ENCODE measurements at places on chromosomes 4 and X. TPM values are rescaled to one million over a fixed set of nuclear protein-coding genes. Genes with fewer than 3 reads are reported as not detected.

DNA sequence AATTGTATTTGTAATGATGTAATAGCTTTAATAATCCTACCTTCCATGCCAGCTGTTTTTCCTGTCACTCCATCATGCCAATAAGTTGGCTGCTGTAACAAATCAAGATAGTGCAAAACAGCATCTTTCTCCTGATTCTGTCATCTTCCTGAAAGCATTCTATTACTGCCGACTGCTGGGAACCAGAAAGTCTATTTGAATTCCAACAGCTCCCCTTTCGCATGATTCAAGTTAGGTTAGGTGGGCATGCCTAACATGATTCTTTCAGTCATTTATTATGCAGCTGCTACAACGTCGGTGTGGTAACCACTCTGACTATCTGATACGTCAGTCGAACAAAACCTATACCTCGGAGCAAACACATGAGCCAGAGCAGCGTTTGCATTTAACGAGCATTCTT is 127.9 kb upstream of the DMD start:
- no peaks in the 10 kb centered on the region for H3K27me3 ChIP-seq
- H3K4me1 ChIP-seq, result no peaks in the 10 kb centered on the region
- no peaks in the 10 kb centered on the region for H3K36me3 ChIP-seq
- no peak for DNase-seq

DNA sequence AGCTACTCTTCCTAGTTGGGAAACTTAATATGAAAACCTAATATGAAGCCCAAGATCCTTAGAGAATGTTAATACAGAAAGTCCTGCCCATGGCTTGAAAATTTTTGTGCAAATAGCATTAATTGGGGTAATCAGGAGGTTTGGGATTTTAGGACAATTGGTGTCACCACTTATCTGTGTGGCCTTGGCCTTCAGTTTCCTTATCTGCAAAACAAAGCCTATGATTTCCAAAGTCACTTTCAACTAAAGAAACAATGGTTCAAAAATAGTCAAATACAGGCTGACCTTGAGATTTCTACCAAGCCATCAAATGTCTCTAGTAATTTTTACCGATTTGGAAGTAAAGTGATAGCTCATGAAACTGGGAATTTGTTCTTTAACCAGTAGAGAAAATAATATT is 40.2 kb upstream of the FAM9C start:
- no peak overlapping the region for H3K27ac ChIP-seq
- H3K4me3 ChIP-seq, result no peak overlapping the region
- DNase-seq, result no peak

- H3K27ac ChIP-seq, result no peak overlapping the region
- H3K27me3 ChIP-seq, result no peaks in the 10 kb centered on the region
- H3K4me3 ChIP-seq, result no peak overlapping the region
- no peaks in the 10 kb centered on the region for H3K36me3 ChIP-seq
Measured at GRCh38 chr4:107006218-107006617, 29.9 kb downstream of the DKK2 start.

DNA sequence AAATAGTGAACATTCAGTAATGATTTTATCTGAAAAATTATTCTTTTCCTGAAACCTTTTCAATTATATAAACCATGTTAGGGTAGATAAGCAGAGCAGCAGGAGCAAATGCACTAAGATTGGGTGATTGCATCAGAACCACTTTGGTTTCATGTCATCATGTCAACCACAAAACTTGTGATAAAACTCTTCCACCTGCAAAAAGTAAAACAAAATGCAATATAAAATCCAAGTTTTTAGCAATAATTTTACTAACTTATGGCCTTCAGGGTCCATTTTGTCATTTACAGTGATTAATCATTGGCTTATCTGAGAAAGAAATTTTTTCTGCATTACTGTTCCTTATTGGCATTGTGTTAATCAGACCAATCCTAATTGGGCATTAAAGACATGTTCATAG is 42.4 kb downstream of the NHS start:
- DNase-seq, result no peak
- no peak overlapping the region for H3K27ac ChIP-seq
- H3K4me3 ChIP-seq, result no peak overlapping the region
- H3K4me1 ChIP-seq, result no peaks in the 10 kb centered on the region
- no peaks in the 10 kb centered on the region for H3K27me3 ChIP-seq

GRCh38 chr4:82957045-82957444 is 53.6 kb downstream of the LIN54 start:
- H3K4me1 ChIP-seq, result no peaks in the 10 kb centered on the region
- H3K4me3 ChIP-seq, result no peak overlapping the region
- H3K27ac ChIP-seq, result no peak overlapping the region
- no peaks in the 10 kb centered on the region for H3K36me3 ChIP-seq

- no peaks in the 10 kb centered on the region for H3K4me1 ChIP-seq
- no peak overlapping the region for H3K27ac ChIP-seq
- H3K27me3 ChIP-seq, result no peaks in the 10 kb centered on the region
- H3K4me3 ChIP-seq, result no peak overlapping the region
- no peaks in the 10 kb centered on the region for H3K36me3 ChIP-seq
Measured at GRCh38 chr4:27789773-27790172, 929.1 kb downstream of the STIM2 start.

GRCh38 chr4:97072666-97073065 is 1070.6 kb downstream of the STPG2 start:
- H3K27ac ChIP-seq, result no peak overlapping the region
- H3K36me3 ChIP-seq, result no peaks in the 10 kb centered on the region
- no peaks in the 10 kb centered on the region for H3K4me1 ChIP-seq
- no peaks in the 10 kb centered on the region for H3K27me3 ChIP-seq
- H3K4me3 ChIP-seq, result no peak overlapping the region

GRCh38 chrX:10175319-10175871 is 18.6 kb downstream of the CLCN4 start:
- no peaks in the 10 kb centered on the region for H3K4me1 ChIP-seq
- no peak overlapping the region for H3K27ac ChIP-seq
- DNase-seq, result no peak

- H3K4me1 ChIP-seq, result no peaks in the 10 kb centered on the region
- H3K27ac ChIP-seq, result no peak overlapping the region
- H3K36me3 ChIP-seq, result no peaks in the 10 kb centered on the region
- H3K4me3 ChIP-seq, result no peak overlapping the region
Measured at GRCh38 chr4:71020611-71021010, 27.2 kb downstream of the DCK start.

GRCh38 chrX:9569876-9570301 is 105.0 kb downstream of the TBL1X start:
- no peak overlapping the region for H3K4me3 ChIP-seq
- no peak for DNase-seq
- no peaks in the 10 kb centered on the region for H3K4me1 ChIP-seq
- no peak overlapping the region for H3K27ac ChIP-seq

DNA sequence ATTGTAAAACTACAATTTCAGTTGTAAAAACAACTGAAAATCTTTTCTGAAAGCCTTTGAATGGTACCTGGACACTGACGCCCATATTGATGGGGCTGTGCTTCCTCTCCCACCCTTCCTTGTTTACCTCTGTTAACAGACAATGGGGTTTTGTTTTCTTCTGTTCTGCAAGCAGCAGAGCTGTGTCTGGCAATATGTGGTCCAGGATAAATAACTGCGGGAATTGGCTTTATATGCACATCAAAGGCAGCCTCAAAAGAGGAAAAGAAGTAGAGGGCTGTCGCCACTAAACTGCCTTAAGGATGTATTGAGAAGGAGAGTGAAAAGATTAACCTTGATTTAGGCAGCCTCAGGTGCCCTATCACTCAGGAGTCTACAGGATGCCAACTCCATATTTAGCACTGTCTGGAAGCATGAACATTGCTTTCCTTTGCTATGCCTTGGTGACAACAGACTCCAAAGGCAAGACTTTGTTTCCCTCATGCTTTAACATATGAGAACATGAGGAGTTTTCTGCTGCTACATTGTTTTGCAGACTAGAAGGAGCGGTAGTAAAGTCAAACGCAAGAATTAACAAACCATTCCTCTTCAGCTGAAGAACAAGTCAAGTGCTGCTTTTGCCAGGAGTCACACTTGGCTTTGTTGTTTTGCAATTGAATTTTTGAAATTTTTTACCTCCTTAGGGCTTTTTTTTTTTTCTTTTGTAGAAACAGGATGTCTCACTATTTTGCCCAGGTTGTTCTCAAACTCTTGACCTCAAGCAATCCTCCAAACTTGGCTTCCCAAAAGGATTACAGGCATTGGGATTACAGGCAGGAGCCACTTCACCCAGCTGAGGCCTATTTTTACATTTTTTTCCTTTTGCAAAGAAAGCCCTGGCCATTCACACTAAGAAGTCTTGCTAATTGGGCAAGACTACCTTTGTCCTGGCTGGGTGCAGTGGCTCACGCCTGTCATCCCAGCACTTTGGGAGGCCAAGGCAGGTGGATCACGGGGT is 3.0 kb downstream of the IL21 start:
- no peak overlapping the region for H3K27ac ChIP-seq
- no peaks in the 10 kb centered on the region for H3K4me1 ChIP-seq
- no peak overlapping the region for H3K4me3 ChIP-seq

- H3K4me3 ChIP-seq, result no peak overlapping the region
- H3K36me3 ChIP-seq, result no peaks in the 10 kb centered on the region
- H3K27me3 ChIP-seq, result no peaks in the 10 kb centered on the region
- DNase-seq, result no peak
- H3K27ac ChIP-seq, result no peak overlapping the region
- H3K4me1 ChIP-seq, result no peaks in the 10 kb centered on the region
Measured at GRCh38 chr4:167873496-167873895, 218.8 kb upstream of the ANXA10 start.

GRCh38 chr4:153501578-153501977 is 35.4 kb downstream of the TMEM131L start:
- no peak overlapping the region for H3K4me3 ChIP-seq
- no peaks in the 10 kb centered on the region for H3K27me3 ChIP-seq
- H3K27ac ChIP-seq, result no peak overlapping the region
- no peak for DNase-seq
- no peaks in the 10 kb centered on the region for H3K4me1 ChIP-seq

DNA sequence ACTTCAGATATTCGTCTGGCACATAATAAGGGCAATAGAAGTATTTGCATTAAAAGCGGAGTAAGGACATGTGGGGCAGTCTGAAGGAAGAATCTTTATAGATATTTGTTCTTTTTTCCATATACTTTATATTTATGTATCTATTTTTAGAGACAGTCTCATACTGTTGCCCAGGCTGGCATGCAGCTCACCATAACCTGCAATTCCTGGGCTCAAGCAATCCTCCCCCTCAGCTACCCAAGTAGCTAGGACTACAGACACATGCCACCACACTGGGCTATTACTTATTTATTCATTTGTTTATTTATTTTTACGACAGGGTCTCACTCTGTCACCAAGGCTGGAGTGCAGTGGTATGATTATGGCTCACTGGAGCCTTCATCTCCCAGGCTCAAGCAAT is 16.7 kb upstream of the MRPL1 start:
- no peaks in the 10 kb centered on the region for H3K4me1 ChIP-seq
- no peaks in the 10 kb centered on the region for H3K36me3 ChIP-seq
- no peak overlapping the region for H3K27ac ChIP-seq
- no peaks in the 10 kb centered on the region for H3K27me3 ChIP-seq
- no peak for DNase-seq
- no peak overlapping the region for H3K4me3 ChIP-seq

DNA sequence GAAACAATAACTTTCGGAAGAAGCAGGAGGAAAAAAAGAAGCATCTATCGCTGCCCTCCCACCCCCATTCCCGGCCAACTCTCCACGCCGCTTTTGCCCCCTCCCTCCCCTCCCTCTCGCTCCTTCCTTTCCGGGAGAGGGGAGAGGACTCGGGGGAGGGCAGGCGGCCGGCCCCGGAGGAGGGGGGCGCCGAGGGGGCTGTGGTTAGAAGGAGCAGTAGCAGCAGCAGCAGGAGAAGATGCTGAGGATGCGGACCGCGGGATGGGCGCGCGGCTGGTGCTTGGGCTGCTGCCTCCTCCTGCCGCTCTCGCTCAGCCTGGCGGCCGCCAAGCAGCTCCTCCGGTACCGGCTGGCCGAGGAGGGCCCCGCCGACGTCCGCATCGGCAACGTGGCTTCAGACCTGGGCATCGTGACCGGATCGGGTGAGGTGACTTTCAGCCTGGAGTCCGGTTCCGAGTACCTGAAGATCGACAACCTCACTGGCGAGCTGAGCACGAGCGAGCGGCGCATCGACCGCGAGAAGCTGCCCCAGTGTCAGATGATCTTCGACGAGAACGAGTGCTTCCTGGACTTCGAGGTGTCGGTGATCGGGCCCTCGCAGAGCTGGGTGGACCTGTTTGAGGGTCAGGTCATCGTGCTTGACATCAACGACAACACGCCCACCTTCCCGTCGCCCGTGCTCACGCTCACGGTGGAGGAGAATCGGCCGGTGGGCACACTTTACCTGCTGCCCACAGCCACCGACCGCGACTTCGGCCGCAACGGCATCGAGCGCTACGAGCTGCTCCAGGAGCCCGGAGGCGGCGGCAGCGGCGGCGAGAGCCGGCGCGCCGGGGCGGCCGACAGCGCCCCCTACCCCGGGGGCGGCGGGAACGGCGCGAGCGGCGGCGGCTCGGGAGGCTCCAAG is 1.3 kb downstream of the PCDH7 start:
- DNase-seq, result no peak
- peaks cover 42% of the 10 kb centered on the region for H3K27me3 ChIP-seq
- H3K4me3 ChIP-seq, result peak overlapping the region; percentile 40

DNA sequence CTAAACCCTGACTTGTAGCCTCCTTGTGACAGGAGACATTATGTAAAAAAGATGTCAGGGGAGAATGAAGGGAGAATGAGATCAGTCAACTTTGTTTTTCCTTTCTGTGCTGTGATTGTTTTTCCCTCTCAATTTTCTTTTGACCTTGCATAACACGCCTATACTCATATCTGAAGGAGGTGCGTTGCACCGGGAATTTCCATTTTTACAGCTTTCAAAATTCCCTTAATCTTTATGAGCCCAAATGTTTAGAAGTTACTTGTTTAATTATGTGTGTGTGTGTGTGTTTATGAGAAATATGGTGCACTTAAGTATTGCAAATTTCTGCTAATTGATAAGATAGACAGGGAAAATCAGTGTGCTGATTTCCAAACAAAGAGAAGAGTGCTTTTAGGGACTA is 21.6 kb downstream of the SYNPO2 start:
- H3K36me3 ChIP-seq, result no peaks in the 10 kb centered on the region
- no peaks in the 10 kb centered on the region for H3K27me3 ChIP-seq
- H3K27ac ChIP-seq, result no peak overlapping the region
- no peak for DNase-seq
- no peaks in the 10 kb centered on the region for H3K4me1 ChIP-seq

DNA sequence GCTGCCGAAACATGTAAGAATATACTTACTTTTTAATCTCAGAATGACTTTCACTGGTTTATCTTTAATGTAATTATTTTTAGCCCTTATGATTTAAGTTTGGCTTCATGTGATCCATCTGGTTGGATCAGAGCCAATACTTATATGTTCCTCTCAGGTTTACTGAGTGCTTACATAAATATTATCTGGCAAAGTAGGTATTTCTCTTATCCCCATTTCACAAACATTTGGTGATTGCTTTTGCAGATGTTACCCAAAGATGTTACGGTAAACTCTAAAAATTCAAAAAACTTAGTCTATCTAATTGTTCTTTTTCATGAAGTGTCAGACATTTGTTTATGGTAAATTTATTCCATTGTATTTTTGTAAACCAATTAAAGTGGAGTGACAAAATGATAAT is 115.0 kb upstream of the TLL1 start:
- H3K4me3 ChIP-seq, result no peak overlapping the region
- H3K4me1 ChIP-seq, result no peaks in the 10 kb centered on the region
- no peaks in the 10 kb centered on the region for H3K36me3 ChIP-seq
- H3K27ac ChIP-seq, result no peak overlapping the region
- no peak for DNase-seq

Gene MUC7
- total RNA-seq, result not detected

Gene P2RY8
- total RNA-seq, result 0.54 TPM

Gene TRIM75
- total RNA-seq, result not detected

Gene CENPVL2
- total RNA-seq, result not detected

Gene MBNL3
- total RNA-seq, result 15.7 TPM

Gene FTSJ1
- total RNA-seq, result 23.5 TPM

Gene GAB3
- total RNA-seq, result 1.2 TPM

Gene XAGE1A
- total RNA-seq, result not detected

Gene FRMPD4
- 0.15 TPM for total RNA-seq

Gene LAGE3
- 19.6 TPM for total RNA-seq

Gene SPANXB1
- not detected for total RNA-seq

Gene HPF1
- total RNA-seq, result 9.6 TPM

Gene AR
- 2.7 TPM for total RNA-seq

Gene EGFL6
- total RNA-seq, result 0.06 TPM
